ENCODE measurements at places on chromosomes 7 and 10.

DNA sequence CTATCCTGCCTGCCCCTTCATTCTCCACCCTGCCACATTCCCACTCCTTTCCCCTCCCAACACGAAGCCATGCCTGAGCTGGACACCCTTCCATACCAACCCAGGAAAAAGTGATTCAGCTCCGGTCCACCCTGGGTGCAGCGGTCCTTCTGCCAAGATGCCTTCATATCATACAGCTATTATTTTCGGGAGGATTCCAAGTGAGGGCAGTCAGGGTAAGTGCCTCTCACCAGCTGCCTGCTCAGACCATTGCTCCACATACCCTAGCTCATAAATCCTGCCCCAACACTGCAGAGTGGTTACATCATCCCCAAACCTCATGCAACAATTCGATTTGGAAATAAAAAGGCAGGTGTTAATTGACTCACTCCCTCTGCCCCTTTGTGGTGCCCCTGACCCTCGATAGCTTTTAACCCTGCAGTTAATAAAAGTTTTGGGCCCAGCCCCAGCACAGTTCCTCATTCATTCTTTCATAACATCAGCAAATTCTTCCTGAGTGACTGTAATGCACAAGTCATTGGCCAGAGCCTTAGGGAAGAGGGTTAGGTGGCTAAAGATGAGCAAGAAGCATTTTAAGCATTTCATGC lies 42.6 kb downstream of the ZNF503 start:
- DNase-seq, result no peak

- no peak for DNase-seq
These were observed 12.5 kb upstream of the CDK6 start for GRCh38 chr7:92848851-92849250.

GRCh38 chr10:4519658-4520402 lies 306.2 kb upstream of the AKR1E2 start:
- DNase-seq, result no peak

DNA sequence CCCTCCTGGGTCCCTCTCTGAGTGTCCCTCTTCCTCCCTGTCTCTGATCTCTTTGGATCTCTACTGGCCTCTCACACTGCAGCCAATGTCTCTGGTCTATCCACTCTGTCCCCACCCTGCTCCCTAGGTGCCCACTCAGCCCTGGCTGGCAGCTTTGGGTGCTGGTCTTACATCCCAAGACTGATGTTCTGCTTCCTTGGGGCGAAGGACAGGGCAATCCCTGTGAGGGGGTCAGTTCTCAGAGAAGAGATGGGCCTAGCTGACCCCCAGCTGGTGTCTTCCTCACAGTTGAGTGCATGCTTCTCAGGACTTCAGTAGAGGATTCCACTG lies 51.7 kb upstream of the CAMK2B start:
- DNase-seq, result no peak

DNA sequence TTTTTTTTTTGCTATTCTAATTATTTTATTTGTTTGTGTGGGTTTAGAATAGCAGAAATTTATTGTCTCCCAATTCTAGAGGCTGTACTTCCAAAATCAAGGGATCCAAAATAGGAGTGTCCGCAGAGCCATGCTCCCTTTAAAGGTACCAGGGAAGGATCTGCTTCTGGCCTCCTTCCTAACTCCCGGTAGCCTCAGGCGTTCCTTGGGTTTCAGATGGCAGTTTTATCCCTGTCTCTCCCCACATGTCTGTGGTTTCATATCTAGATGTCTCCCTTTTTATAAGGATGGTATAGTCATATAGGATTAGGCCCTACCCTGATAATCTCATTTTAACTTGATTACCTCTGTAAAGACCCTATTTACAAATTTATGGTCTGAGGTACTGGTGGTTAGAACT lies 48.4 kb downstream of the BMPR1A start:
- no peak for DNase-seq

GRCh38 chr10:100791369-100792058 lies 46.1 kb downstream of the PAX2 start:
- DNase-seq, result no peak

GRCh38 chr10:5806745-5807144 lies 6.5 kb downstream of the GDI2 start:
- DNase-seq, result no peak

DNA sequence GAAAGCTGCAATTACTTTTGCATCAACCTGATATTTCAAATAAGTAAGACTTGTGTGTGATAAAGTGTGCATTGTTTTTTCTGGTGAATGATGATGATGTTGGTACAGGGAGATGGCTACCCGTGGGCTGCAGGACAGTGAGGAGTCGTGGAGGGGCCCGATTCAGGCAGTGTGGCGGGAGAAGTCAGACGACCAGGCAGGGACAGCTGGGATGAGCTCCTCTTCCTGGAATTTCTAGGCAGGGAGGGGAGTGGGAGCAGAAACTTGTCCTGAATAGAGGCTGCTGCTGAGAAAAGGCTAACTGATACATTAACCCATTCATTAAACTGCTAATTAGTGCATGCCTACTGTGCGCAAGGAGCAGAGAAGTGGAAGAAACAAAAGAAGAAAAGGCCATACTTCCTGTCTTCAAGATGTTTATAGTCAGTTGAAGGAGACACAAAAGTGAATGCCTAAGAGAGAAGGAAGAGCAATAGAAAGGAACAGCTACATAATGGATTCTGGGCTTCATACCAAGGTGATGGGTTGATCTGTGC lies 9.3 kb upstream of the GATAD1 start:
- DNase-seq, result no peak

DNA sequence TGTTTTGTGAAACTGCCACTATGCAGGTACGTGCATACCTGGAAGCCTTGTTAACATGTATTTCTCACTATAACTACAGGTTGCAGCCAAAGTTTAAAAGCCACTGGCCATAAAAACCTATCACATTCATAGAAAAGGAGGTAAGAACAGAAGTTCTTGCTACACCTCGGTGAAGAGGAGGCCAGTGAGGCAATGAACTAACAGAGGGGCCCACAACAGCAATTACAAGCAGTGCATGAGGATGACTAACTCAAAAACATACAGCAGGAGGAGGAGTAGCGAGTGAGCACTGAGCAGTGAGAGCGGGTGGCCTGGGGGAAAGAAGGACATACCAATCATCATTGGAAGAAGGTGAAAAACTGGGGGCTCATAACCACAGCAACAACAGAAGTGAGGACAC lies 51.6 kb downstream of the NUDCD3 start:
- no peak for DNase-seq

GRCh38 chr10:10551596-10552301 lies 465.9 kb upstream of the CELF2 start:
- DNase-seq, result peak; percentile 9

DNA sequence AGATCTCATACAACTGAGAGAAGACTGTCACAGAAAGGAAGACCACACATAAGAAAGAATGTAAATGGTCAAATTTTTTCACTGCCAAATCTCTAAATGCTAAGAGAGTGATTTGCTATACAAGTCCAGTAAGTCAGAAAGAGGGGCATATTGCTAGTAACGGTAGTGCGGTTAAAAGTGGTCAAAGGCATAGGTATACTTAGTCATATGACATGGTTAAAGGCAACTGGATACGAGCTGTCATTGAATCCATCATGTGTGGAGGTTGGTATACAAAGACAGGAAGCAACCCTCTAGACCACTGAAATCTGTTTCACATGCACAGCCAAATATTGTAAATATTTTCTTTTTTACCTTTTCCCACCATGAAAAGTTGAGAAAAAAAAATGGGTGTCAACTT lies 4.8 kb downstream of the INHBA start:
- DNase-seq, result no peak

DNA sequence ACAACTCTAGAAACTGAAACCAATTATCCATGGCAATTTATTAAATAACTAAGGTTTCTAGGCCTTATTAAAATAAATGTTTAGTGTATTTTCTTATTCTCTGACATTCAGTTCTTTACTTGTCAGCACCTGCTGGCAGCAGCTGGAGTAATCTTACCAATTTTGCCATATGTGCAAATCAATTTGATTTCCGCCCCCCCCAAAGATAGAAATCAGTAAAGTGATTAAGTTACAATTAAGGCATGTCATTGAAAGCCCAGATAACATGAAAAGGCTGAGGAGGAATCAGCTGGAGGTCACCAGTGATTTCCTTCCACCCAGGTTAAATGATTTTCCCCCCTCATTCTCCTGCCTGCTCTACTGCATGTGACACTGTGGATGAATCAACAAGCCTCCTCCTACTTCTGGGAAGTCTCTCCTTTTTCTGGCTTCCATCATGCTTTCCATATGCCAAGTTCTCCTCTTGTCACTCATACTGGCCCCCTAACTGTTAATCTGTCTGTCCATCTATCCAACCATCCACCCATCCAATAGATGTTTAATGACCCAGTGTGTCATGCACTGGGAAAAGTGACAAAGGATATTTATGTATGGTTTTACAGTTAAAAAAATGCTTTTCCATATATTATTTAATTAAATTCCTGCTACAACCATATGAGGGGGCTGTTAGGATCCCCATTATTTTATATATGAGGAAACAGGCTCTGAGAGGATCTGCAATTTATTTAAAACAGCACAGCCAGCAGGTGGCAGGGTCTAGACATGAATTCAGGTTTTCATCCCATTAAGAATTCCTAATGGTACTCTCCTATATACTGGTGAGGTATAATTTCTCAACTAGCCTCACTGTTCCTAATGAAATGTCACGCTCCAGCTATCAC lies 116.5 kb downstream of the ATXN7L1 start:
- DNase-seq, result peak; percentile 33

DNA sequence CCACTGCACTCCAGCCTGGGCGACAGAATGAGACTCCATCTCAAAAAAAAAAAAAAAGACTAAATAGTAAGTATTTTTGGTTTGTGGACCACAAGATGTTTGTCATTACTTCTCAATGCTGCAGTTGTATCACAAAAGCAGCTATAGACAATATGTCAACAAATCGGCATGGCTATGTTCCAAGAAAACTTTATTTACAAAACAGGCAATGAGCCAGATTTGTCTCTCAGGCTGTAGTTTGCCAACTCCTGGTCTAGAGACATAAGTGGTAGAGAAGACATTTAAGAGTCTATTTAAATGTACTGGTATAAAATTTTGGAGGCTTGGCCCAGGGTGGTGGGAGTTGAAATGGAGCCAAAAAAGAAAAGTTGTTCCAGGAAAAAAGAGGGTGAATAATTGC lies 185.8 kb downstream of the SORCS1 start:
- no peak for DNase-seq

- no peak for DNase-seq
These were observed 45.4 kb downstream of the NKX6-2 start for GRCh38 chr10:132740588-132740987.

DNA sequence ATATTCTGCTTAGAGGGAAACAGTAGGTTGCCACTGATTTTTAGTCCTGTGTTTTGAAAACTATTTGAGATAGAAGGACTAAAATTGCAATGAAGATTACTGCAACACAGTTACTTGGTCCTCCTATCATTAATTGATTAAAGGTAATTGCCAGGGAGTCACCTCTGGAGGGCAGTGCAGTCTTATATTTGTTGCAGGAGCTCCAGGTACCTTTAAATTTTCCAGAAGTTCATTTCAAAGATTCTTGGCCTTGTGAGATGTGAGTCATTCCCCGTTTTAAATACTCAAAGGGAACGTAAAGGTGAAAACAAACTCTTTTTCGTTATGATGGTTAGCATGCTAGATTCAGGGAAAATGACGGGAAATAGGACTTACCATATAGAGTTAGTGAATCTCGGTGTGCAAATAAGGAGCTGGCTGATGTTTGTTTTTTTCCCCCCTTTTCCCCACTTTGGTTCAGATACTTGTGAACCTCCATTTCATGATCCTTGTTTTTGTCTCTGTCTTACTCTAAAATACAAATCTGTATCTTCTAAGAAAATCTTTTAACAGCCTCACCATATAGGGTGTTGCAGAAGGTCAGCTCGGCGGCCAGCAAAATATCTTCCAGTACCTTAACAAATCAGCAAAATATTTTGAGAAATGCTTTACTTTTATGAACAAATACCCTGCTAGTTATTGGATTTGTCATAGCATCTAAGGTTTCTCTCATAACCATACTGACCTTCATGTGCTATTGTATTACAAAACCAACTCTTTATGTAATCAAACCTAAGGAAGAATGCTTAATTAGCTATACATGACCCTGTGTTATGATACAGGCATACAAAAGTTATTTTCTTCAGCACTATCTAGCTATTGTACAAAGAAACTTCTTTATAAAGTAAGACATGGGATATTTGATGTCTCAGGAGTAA lies 143.0 kb upstream of the HDAC9 start:
- peak; percentile 60 for DNase-seq

GRCh38 chr10:24041034-24041433 lies 167.9 kb upstream of the KIAA1217 start:
- no peak for DNase-seq

GRCh38 chr10:63707254-63707910 lies 186.2 kb downstream of the REEP3 start:
- no peak for DNase-seq

DNA sequence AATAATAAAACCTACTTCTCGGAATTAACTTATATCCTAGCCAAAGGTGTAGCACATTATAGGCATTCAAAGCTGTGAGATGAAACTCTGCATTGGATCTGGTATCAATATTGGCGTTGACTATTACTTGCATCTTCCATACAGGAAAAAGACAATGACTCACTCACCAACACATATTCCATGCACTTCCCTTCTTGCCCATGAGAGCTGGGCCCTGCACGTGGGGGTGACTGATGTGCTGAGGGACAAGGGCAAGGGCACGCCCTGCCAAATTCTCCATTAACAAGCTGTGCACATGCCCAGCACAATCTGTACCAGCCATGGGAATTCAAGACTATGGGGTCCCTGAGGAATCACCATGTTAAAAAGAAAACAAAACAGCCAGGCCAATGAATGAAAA lies 188.1 kb upstream of the PDE1C start:
- DNase-seq, result no peak

DNA sequence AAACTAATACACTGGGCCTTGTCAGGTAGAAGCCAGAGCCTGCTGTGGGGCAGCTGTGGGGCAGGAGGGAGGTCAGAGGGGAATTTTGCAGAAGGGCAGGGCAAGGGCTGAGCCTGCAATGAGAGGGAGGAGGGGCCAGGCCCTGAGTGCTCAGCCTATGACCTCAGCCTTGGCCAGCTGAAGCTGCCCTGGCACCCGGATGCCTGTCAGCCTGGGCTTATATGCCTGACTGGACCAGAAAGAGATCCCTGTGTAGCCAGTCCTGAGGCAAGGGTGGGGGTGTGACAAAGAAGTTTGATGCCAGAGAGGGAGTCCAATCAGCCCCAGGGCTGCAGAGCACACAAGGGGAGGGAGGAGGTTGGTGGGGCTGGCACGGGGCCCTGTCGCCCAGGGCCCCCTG lies 22.3 kb upstream of the PRRT4 start:
- no peak for DNase-seq

DNA sequence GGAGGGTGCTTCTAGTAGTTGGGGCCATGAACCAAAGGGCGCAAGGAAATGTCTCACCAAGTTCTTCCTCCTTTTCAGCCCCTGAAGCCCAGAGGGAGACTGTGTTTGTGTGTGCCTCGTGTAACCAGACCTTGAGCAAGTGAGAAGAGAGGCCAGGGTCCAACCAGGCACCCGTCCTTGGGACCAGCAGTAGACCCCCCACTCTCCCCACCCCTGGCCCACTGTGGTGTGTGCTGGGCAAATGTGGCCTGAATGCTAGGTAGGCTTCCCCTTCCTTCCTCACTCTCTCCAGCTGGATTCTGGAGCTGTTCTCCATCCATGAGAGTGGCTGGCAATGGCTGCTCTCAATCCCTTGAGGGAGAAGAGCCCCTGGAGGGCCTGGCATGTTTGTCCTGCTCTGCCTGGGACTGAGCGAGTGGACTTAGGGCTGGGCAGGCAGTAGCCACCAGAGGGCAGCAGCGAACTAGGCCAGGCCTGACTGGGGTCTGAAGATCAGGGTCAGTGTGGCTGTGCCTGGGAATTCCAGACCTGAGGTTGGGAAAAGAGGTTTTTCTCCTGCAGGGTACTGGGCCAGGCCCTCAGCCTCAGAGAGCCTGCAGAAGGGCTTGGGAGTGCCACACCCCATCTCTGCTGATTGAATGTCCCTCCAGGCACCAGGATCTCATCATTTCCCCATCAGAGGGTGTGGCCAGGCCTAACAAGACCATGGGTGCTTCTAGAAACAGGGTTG lies 12.5 kb downstream of the SFRP5 start:
- peak; percentile 67 for DNase-seq

Measured in globus pallidus (tissue), 1 donor.